ENCODE measurements at places on chromosomes 12 and 14. TPM values are rescaled to one million over a fixed set of nuclear protein-coding genes. Genes with fewer than 3 reads are reported as not detected.

DNA sequence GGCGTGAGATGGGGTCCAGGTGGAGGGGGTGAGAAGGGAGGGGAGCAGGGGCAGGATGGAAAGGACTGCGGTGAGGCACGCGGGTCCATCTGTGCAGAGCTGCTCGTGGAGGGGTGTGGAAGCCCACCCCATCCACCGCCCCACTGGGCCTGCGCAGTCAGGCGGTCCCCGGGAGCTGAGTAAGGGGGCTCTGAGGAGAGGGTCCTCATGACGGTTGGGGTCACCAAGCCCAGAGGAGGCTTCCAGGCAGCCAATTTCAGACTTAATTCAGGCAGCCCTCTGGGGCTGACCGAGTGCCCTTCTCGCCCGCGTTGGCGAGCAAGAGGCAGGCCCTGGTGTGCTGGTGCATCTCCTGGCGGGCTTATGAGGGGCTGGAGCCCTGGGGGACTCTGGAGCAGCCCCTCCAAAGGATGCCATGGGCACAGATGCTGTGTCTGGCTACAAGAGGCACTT lies 115.5 kb downstream of the KIF26A start:
- no peak for DNase-seq

- DNase-seq, result no peak
Measured at GRCh38 chr14:92789457-92790089, 4.5 kb upstream of the GOLGA5 start.

DNA sequence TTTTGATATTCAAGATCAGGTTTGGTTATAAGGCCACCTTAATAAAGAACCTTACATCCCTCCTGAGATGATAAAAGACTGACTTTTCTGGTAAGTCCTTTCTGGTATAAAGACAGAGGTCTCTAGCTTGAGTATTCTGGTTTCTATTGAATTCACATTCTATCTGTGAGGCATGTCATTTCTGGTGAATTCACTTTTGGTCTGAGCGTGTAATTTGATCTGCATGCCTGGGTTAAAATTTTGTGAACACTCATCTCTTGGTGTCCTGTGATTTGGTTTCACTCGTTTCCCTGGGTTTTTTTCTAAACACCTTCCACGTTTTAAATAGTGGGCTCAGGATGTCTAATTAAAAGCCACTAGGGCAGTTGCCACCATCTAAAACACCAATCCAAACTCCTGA lies 12.2 kb downstream of the EIF5 start:
- no peak for DNase-seq

DNA sequence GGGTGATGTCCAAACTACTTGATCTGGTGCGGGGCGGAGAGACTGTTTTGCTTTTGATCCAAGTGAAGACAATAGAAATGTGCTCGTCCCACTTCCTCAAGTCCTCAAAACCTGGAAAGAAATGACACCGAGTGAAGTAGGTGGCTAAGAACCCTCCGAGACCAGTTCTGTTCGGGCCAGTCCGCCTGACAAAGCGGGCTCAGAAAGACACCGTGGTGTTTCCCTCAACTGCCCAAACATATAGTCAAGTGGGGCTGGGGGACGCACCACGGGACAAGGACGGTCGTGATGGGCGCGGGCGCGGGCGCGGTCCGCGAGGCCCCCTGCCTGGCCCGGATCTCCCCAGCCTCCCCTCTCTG lies 1.6 kb downstream of the PHLDA1 start:
- no peak for DNase-seq

DNA sequence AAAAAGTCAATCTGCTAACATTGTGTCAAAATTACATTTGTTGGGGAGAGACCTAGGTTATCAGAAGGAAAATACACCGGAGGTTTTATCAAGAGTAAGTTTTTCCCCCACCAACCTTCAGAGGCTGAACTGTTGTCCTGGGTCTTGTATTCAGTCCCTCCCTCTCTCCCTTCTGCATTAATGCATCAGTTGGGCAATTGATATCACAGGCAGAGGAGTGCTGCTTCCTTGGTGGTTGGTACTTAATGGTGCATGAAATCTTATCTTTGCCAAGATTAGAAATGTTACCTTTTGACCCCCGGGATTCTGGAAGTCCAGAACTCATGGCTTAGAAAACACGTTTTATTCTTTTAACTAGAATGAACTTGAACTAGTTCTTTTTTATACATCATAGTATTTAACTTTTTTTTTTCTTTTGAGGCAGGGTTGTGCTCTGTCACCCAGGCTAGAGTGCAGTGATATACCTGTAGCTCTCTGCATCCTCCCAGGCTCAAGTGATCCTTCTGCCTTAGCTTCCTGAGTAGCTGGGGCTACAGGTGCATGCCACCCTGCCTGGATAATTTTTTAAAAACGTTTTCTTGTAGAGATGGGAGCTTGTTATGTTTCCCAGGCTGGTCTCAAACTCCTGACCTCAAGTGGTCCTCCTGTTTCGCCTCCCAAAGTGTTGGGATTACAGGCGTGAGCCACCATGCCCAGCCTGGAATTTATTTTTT lies 4.9 kb downstream of the PCBP2 start:
- DNase-seq, result no peak

- DNase-seq, result no peak
Measured at GRCh38 chr12:4117386-4118016, 156.1 kb upstream of the CCND2 start.

DNA sequence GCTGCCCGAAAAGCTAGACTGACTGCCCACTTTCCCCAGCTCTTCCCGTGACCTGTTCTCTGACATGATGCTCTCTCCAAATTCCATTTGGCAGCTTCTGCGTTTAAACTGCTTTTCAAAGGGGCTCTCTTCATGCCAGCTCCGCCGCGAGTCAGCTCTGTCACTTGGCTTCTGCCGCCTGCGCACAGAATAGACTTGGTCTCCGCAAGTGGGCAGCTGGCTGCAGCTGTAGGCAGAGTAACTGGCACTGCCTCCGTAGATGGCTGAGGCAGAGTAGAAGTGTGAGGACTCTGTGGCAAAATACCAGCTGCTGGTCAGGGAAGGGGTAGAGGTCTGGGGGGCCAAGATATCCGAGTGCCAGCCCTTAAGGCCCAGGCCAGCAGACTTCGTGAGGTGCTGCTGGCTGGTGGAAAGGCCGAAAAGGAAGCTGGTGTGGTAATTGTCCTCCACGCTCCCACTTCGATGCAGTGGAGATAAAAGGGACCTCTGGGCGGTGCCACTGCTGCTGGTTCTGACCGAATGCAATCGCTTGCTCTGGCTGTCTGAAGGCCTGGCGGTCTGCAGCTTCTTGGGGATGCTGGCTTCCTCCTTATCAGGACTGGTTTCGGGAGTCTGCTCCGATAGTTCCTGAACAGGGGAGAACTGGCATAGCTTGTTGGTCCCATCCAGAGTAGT lies 85.7 kb downstream of the DUSP16 start:
- DNase-seq, result no peak

DNA sequence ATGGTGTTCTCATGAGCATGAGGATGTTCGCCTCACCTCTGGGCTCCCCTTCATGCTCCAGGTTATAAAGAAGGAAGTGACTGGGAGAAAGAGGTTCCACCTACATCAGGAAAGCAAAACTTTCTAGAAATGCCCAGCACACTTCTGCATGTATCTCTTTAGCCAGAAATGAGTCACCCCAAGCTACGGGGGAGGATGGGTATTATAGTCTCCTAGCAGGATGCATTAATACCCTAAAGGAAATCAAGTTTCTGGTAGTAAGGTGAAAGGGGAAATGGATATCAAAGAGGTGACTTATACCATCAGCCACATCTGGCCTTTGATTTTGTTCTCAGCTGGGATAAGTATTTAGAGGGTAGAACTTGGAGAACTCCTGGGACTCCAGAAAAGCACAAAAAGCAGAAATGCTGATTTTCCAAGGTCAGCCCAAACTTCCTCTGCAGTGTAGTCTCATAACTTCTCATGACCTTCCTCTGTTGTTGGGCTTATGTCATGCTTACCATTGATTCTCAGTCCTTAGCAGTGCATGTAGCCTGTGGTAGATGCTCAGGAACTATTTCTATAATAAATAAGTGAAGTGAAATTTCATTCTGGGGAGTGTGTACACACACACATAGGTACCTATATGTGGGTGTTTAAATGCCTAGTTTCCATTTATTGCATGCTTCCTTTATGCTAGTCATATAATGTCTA lies 209.4 kb upstream of the CRY1 start:
- no peak for DNase-seq

GRCh38 chr14:64993266-64993930 lies 6.7 kb downstream of the FNTB start:
- DNase-seq, result no peak

GRCh38 chr12:92123780-92124688 lies 21.6 kb downstream of the BTG1 start:
- no peak for DNase-seq

- DNase-seq, result no peak
Measured at GRCh38 chr12:130568041-130568440, 148.1 kb downstream of the RIMBP2 start.

DNA sequence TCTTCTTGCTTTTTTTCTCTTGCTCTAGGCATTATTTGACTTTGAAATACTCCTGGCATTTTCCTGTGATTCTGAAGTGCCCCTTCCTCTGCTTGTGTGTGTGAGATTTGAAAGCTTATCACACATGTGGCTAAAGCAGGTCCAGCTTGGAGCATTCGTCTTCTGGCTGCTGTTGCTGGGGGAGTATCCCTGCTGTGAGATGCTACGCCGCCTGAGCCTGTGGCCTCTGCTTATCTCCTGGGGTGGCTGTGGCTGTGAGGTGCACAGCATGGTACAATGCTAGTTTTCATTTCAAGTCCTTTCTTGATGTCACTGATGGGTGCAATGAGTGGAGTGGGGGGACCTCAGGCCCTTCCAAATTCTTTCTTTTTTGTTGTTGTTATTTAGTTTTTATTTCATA lies 371.8 kb downstream of the ZFP36L1 start:
- no peak for DNase-seq

DNA sequence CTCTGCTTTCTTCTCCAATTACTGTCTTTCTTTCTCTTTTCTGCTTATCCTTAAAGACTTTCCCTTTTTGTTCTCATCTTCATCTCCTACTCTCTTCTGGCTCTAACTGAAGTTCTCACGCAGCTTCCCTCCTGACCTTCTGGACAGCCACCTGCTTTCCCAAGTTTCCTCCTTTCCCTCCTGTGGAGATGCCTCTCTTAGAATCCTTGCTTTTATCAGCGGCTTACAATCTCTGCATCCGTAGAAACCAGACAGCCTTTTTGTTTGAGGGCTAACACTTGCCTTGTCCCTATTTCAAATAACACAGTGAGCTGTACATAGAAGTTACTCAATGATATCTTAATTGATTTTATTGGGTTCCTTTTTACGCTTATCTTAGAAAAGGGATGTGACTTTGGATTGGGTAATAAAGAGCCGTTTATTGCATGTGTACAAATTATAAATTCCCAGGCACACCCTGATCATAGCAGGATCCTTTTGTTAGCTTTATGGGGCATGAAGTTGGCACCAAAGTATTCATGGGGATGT lies 2.1 kb upstream of the LGALS3 start:
- DNase-seq, result no peak

DNA sequence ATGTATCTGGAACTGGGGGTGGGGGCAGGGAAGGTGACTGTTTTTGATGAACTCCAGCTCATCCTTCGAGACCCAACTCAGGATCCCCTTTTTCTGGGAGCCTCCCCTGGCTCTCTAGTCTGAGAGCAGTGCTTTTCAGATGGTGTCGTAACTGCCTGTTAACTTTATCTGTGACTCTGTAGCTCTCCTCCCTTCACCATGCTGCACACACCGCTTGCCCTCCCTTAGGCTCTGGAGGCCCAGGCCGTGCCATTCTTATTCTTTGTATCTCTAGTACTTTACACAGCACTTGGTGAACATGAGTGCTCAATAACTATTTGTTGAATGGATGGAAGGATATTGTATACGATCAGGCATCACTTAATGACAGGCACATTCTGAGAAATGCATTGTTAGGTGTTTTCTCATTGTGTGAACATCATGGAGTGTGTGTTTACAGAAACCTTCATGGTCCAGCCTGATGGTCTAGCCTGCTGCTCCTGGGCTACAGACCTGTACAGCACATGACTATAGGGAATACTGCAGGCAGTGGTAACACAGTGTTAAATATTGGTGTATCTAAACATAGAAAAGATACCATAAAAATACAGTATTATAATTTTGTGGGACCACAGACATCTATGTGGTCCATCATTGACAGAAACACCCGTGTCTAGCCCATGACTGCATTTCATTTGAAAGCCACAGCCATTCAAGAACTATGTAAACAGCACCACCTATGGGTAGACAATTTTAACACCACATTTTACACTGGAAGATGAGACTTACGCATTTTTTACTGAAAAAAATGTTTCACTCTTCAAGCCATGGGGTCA lies 91.8 kb downstream of the EML1 start:
- peak; percentile 26 for DNase-seq

DNA sequence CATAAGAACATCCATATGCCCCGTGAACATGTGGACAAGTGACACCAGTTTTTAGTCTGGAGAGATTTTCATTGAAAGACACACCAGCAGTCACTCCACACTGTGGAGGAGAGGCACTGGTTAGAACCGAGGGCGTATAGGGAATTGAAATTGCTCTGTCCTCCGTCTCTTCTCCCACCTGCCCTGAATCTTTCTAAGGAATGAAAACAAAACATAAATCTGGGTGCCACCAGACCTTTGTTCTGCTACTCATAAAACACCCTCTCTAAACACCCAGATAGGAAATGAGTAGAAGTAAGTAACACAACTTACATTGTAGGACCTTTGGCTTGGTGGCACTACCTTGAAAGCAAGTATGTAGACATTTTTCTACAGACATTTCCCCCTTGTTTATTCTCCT lies 37.1 kb upstream of the STON2 start:
- no peak for DNase-seq

- DNase-seq, result no peak
Measured at GRCh38 chr12:71725011-71725410, 29.7 kb upstream of the RAB21 start.

DNA sequence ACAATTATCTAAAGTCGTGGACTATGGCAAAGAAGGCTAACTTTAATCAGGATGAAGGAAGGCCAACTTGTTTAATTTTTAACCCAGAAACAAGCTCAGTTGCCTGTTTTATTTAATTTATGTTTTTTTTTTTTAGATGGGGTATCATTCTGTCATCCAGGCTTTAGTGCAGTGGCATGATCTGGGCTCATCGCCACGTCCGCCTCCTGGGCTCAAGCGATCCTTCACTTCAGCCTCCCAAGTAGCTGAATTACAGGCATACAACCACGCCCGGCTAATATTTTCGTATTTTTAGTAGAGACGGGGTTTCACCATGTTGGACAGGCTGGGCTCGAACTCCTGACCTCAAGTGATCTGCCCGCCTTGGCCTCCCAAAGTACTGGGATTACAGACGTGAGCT lies 19.7 kb downstream of the NUDT4 start:
- DNase-seq, result no peak

GRCh38 chr14:101972126-101972866 lies 7.9 kb downstream of the DYNC1H1 start:
- no peak for DNase-seq

- DNase-seq, result no peak
Measured at GRCh38 chr12:22740656-22741355, 115.8 kb downstream of the ETNK1 start.

- DNase-seq, result no peak
Measured at GRCh38 chr12:98198261-98198982, 317.0 kb upstream of the TMPO start.

TEX22 gene
- total RNA-seq, result 2.0 TPM

DIABLO gene
- 63.8 TPM for total RNA-seq

KCNA5 gene
- not detected for total RNA-seq

RIN3 gene
- total RNA-seq, result 21.1 TPM

DBX2 gene
- total RNA-seq, result not detected

KRT6C gene
- not detected for total RNA-seq

Measured in activated naive CD4-positive, alpha-beta T cell treated with anti-CD3 and anti-CD28 coated beads, Interleukin-2, amount 50 U/mL, for 72 hours (primary cell).